ENCODE measurements at places on chromosomes 7 and 10. TPM values are rescaled to one million over a fixed set of nuclear protein-coding genes. Genes with fewer than 3 reads are reported as not detected.

DNA sequence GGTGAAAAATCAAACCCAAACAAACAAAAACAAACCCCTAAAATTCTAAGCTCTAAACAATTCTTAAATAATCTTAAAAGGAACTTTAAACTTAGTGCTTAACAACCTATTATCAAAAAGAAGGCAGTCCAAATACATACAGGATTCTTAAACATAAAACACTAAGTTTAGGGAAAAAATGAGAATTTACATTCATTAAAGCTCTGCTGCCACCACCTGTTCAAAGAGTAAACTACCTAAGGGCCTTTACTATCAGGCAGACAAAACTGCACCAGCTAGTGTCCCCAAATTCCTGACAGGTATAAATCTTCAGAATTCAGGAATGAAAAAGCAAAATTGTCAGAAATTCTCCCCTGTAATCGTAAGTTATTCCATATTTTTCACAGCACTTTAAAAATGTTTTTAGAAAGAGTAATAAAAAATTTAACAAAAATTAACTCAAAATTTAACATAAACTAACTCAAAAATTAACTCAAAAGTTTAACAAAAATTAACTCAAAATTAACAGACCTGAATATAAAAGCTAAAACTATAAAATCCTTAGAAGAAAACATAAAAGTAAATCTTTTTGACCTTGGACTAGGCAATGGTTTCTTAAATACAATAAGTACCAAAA lies 55.1 kb downstream of the PDZD8 start:
- DNase-seq = no peak

DNA sequence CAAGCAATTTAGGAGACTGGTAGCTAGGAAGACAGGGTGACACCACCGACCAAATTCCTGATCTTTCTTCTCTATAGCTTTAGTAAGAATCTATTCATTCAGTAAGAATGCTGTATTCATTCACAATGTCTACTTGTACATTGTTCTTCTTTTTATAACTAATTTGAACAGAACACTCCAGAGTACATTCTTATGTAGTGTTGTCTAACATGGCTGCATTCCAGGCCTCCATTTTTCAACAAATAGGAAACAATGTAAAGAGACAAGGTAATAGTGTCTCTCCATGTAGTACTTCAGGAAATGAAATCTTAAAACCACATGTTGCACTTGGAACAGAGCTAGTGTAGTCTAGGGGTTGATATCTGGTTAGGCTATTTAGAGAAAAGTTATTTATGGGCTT lies 1.8 kb downstream of the VCL start:
- no peak for DNase-seq

DNA sequence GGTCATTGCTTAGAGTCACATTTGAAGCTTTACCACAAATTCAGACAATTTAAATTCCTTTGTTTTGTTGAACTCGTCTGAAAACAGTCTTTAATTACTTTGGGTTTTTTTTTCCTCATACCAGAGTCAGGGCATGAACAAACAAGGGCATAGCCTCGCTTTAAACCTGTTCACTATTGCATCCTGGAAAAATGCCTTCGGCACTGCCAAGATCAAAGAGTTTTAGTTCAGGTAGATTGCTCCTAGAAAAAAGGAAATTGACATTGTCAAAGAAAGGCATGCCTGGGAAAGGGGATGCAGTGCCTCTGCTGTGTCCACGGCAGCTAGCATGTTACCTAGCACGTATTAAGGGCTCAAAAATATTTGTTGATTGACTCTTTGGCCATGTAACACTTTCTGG lies 235.1 kb downstream of the ARHGAP21 start:
- no peak for DNase-seq

DNA sequence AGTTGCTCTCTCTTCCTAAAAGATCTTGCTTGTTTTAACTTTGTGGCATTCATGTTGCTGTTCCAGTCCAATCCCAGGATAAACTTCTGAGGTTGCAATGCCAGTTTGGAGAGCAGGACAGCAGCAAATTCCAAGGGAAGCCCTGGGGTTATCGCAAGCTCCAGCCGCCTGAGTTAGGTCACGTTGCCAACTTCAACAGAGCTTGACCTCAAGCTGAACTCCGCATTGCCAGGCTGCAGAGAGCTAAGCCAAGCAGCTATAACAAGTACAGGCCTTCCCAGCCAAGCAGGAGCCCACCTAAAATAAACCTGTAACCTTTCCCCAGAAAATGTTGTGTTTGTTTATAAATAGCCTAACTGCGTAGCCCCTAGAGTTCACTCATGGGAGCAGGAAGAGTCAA lies 138.9 kb upstream of the LYZL1 start:
- no peak for DNase-seq

The GLI3 gene
- not detected for polyA plus RNA-seq
